ENCODE measurements at places on chromosomes 5 and 9. TPM values are rescaled to one million over a fixed set of nuclear protein-coding genes. Genes with fewer than 3 reads are reported as not detected.

GRCh38 chr5:32384621-32385020 is 59.9 kb downstream of the ZFR start:
- peaks cover 65% of the 10 kb centered on the region for H3K36me3 ChIP-seq
- no peaks in the 10 kb centered on the region for H3K4me1 ChIP-seq
- no peak overlapping the region for H3K4me3 ChIP-seq
- H3K27ac ChIP-seq = no peak overlapping the region

- H3K27me3 ChIP-seq = no peaks in the 10 kb centered on the region
- H3K27ac ChIP-seq = peak overlapping the region; percentile 90
- peak overlapping the region; percentile 86 for H3K4me3 ChIP-seq
- no peaks in the 10 kb centered on the region for H3K36me3 ChIP-seq
These were observed 833 bp downstream of the ANKHD1 start for GRCh38 chr5:140402258-140403074.

DNA sequence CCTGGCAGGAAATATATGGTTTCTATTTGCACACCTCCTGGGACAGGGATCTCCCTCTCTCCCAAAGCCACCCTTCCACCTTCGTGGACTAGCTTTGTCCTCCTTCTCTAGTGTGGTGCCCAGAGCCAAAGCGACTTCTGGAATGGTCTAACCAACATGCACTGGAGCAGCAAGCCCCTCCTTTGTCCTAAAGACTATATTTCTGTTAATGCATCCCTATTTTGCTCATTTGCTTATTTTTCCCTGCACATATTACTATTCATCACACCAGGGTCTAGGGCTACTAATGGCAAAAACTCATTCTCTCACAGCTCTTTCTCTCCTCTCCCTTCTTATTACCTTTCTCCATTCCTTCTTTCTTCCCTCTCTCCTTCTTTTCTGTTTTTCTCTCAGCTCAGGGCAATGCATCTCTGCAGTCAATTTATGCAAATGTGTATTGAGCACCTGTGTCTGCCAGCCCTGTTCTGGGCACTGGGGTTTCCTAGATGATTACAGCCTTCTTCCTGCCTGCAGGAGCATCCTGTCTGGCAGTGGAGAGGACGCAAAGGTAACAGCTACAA is 2.8 kb upstream of the NEURL1B start:
- DNase-seq = no peak
- no peaks in the 10 kb centered on the region for H3K4me1 ChIP-seq
- H3K36me3 ChIP-seq = no peaks in the 10 kb centered on the region
- H3K4me3 ChIP-seq = no peak overlapping the region

- H3K27me3 ChIP-seq = no peaks in the 10 kb centered on the region
- H3K36me3 ChIP-seq = no peaks in the 10 kb centered on the region
- H3K4me3 ChIP-seq = no peak overlapping the region
These were observed 254.8 kb upstream of the PDE4D start for GRCh38 chr5:60148366-60148765.

- no peaks in the 10 kb centered on the region for H3K36me3 ChIP-seq
- no peak overlapping the region for H3K27ac ChIP-seq
- no peak for DNase-seq
- no peak overlapping the region for H3K4me3 ChIP-seq
- no peaks in the 10 kb centered on the region for H3K27me3 ChIP-seq
These were observed 117.3 kb upstream of the LHFPL2 start for GRCh38 chr5:78765756-78766411.

- no peak for DNase-seq
- H3K36me3 ChIP-seq = no peaks in the 10 kb centered on the region
- no peak overlapping the region for H3K27ac ChIP-seq
- H3K4me3 ChIP-seq = no peak overlapping the region
- no peaks in the 10 kb centered on the region for H3K27me3 ChIP-seq
- H3K4me1 ChIP-seq = no peaks in the 10 kb centered on the region
These were observed 232.0 kb downstream of the IRX1 start for GRCh38 chr5:3827624-3828023.

CTNND2 gene
- polyA plus RNA-seq = not detected

DNA sequence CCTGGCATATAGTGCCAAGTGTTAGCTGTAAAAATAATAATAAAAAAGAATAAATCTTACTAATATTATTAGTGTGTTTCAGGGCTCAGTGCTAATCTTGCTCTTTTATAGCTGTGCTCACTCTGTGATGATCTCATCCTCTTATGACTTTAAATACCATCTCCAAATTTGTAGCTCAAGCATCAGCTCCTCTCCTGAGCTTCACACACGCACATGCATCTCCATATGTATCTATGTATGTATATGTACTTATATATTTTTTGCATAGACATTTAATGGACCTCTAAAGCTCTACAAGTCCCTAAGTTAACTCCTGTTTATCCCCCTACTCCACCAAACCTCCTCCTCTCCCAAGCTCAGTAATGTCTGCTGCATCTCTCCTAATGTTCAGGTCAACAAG is 170.8 kb upstream of the NR3C1 start:
- H3K27ac ChIP-seq = no peak overlapping the region
- H3K27me3 ChIP-seq = no peaks in the 10 kb centered on the region
- H3K36me3 ChIP-seq = no peaks in the 10 kb centered on the region

DNA sequence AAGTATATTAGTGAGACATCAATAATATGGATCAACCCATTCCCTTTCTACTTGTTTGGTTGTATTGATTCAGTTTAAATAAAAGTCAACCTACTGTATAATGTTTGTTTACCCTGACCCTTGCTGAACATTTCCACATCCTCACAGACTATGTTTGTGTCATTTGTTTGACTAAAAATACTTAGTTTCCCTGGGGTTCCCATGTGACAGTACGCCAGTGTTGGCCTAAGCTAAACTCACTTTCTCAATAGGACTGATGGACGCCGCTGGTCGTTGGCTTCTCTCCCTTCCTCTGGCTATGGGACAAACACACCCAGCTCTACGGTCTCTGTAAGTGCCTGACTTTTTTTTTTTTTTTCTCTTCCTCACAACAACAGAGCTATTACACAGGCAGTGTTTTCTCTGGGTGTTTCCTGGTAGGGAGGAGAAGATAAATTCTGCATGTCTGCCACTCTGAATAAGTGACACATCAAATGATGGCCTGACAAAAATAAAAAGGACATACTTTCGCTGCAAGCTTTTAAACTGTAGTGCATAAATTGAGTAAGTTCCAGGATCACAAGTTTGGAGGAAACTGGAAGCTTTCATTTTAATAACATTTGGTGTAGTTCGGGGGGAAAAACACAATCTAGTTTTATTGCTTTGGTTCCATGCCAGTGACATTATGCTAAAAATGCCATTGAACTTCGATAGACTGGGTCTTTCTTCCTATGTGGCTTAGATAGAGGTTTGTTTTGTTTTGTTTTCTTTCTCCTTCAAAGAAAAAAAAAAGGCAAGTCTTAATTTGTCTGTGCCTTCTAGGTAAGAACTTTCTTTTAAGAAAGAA is 101.0 kb downstream of the CD180 start:
- H3K4me1 ChIP-seq = no peaks in the 10 kb centered on the region
- no peaks in the 10 kb centered on the region for H3K27me3 ChIP-seq
- DNase-seq = no peak
- no peak overlapping the region for H3K27ac ChIP-seq
- no peak overlapping the region for H3K4me3 ChIP-seq
- H3K36me3 ChIP-seq = no peaks in the 10 kb centered on the region

- no peak overlapping the region for H3K4me3 ChIP-seq
- H3K36me3 ChIP-seq = no peaks in the 10 kb centered on the region
- H3K4me1 ChIP-seq = no peaks in the 10 kb centered on the region
- H3K27me3 ChIP-seq = no peaks in the 10 kb centered on the region
These were observed 116.6 kb upstream of the HMHB1 start for GRCh38 chr5:143695244-143695864.

FAM200C gene
- polyA plus RNA-seq = 0.25 TPM

GRCh38 chr9:6930827-6931226 is 173.1 kb downstream of the KDM4C start:
- no peak overlapping the region for H3K27ac ChIP-seq
- H3K27me3 ChIP-seq = no peaks in the 10 kb centered on the region
- no peak for DNase-seq
- no peaks in the 10 kb centered on the region for H3K36me3 ChIP-seq
- H3K4me1 ChIP-seq = no peaks in the 10 kb centered on the region

GRCh38 chr9:134995792-134996120 is 78.0 kb upstream of the FCN1 start:
- DNase-seq = no peak
- H3K4me3 ChIP-seq = no peak overlapping the region
- H3K27me3 ChIP-seq = no peaks in the 10 kb centered on the region
- H3K36me3 ChIP-seq = no peaks in the 10 kb centered on the region

GRCh38 chr5:84487963-84488362 is 103.3 kb upstream of the EDIL3 start:
- no peaks in the 10 kb centered on the region for H3K36me3 ChIP-seq
- DNase-seq = no peak
- H3K4me1 ChIP-seq = no peaks in the 10 kb centered on the region

DNA sequence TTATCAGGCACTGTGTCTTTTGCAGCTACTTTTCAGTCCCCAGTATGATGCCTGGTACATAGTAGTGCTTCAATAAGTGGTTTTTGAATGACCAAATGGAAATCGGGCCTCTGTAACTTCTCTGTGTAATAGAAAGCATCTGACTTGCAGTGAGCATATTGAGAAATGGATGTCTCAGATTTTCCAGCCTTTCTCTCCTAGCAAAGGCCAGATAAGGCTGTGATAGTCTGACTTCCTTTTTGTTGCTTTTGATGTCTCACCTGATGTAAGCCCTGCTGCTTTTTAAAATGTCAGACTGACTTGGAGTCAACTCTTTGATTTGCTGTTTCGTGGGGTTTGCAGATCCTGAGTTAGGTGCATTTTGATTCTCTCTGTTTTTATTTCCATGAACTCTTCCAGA is 590.0 kb upstream of the ZNF608 start:
- no peak overlapping the region for H3K27ac ChIP-seq
- H3K4me3 ChIP-seq = no peak overlapping the region
- no peaks in the 10 kb centered on the region for H3K27me3 ChIP-seq
- no peaks in the 10 kb centered on the region for H3K36me3 ChIP-seq
- H3K4me1 ChIP-seq = no peaks in the 10 kb centered on the region
- DNase-seq = no peak

DNA sequence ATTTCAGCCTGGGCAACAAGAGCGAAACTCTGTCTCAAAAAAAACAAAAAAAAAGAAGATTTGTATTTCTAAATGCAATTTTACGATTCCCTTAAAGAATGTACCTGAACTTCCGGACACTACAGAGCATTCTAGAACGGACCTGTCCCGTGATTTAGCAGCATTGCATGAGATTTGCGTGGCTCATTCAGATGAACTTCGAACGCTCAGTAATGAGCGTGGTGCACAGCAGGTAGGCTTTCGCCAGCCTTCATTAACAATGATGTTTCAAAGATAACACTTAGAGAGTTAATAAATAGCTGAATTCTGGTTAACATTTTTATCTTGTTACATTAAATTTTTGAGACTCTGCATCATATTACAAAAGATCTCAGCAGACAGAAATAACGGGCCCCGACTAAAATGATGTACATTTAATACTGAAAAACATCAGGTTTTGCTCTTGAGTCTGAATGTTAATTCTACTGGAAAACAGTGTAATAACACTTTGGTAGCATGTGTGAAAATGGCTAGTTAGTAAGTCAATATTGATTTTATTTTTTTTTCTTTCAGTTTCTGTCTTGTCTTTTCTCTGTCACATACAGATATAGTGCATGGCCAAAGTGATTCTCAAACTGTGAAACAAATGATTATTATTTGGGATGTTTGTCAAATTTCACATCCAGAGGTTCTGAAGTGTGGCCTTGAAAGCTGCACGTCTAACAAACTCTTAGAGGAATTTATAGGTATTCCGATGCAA is 23.3 kb downstream of the CCNH start:
- H3K27me3 ChIP-seq = no peaks in the 10 kb centered on the region
- no peak for DNase-seq
- H3K4me3 ChIP-seq = no peak overlapping the region
- H3K4me1 ChIP-seq = no peaks in the 10 kb centered on the region
- H3K36me3 ChIP-seq = peaks cover 50% of the 10 kb centered on the region

VAV2 gene
- 0.18 TPM for polyA plus RNA-seq

- no peak for DNase-seq
- no peaks in the 10 kb centered on the region for H3K27me3 ChIP-seq
- H3K27ac ChIP-seq = no peak overlapping the region
- no peak overlapping the region for H3K4me3 ChIP-seq
- no peaks in the 10 kb centered on the region for H3K36me3 ChIP-seq
These were observed 926.1 kb upstream of the DMAC1 start for GRCh38 chr9:8725635-8726034.

- DNase-seq = no peak
- no peak overlapping the region for H3K27ac ChIP-seq
- no peak overlapping the region for H3K4me3 ChIP-seq
- no peaks in the 10 kb centered on the region for H3K36me3 ChIP-seq
- no peaks in the 10 kb centered on the region for H3K4me1 ChIP-seq
These were observed 1.5 kb downstream of the ASS1 start for GRCh38 chr9:130446101-130446861.

IFNA13 gene
- not detected for polyA plus RNA-seq

DNA sequence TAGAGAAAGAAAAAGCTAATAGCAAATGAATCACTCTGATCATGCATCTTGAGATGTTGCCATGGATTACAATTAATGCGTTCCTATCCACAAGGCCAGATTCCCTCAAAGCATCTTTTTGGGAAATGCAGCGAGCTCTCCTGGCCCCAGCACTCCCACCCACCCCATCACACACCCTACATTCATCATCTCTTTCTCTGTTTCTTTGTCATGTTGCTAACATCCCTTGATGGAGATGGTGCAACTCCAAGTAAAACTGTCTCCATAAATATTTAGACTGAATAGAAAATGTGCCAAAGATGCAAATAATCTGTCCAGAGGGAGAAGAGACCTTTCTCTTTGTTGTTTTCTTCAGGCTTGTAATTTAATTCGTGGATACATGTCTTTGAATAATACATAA is 30.8 kb upstream of the TNC start:
- H3K4me3 ChIP-seq = no peak overlapping the region
- H3K4me1 ChIP-seq = no peaks in the 10 kb centered on the region
- no peak overlapping the region for H3K27ac ChIP-seq
- no peak for DNase-seq

PCDHB5 gene
- polyA plus RNA-seq = not detected

- H3K27me3 ChIP-seq = no peaks in the 10 kb centered on the region
- H3K4me3 ChIP-seq = no peak overlapping the region
- H3K27ac ChIP-seq = no peak overlapping the region
- no peak for DNase-seq
- no peaks in the 10 kb centered on the region for H3K36me3 ChIP-seq
These were observed 122.6 kb upstream of the KLF4 start for GRCh38 chr9:107612136-107612535.

ALDOB gene
- polyA plus RNA-seq = not detected

DNA sequence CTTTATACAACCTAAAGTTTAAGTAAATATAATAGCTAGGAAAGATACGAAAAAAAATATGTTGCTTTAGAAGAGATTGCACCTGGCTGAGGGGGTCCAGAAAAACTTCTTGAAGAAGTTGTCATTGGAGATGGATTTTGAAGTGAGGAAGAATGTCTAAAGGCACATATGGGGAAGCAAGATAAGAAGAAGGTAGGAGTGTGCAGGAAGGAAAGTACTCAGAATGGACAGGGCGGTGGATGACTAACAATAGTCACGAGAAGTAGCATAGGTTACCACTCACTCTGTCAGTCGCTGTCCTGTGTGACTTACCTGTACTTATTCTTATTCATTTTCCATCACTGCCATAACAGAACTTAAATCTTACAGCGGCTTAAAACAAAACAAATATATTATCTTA is 251.6 kb downstream of the GRIA1 start:
- H3K4me3 ChIP-seq = no peak overlapping the region
- no peak overlapping the region for H3K27ac ChIP-seq
- no peak for DNase-seq
- no peaks in the 10 kb centered on the region for H3K27me3 ChIP-seq
- H3K4me1 ChIP-seq = no peaks in the 10 kb centered on the region

GRCh38 chr9:69175486-69175885 is 1.4 kb downstream of the TJP2 start:
- H3K36me3 ChIP-seq = no peaks in the 10 kb centered on the region
- H3K27me3 ChIP-seq = no peaks in the 10 kb centered on the region
- no peak overlapping the region for H3K4me3 ChIP-seq
- peaks cover 10% of the 10 kb centered on the region for H3K4me1 ChIP-seq
